Prostate gland (tissue), 2 donors: ENCODE measurements at places on chromosomes 13 and 19. TPM values are rescaled to one million over a fixed set of nuclear protein-coding genes. Genes with fewer than 3 reads are reported as not detected.

GRCh38 chr19:5107432-5108122, 138.7 kb downstream of the KDM4B start:
- H3K27me3 ChIP-seq, result no peaks in the 10 kb centered on the region
- no peak overlapping the region for H3K27ac ChIP-seq
- DNase-seq, result no peak
- H3K4me3 ChIP-seq, result no peak overlapping the region
- peaks cover 14% of the 10 kb centered on the region for H3K4me1 ChIP-seq

DNA sequence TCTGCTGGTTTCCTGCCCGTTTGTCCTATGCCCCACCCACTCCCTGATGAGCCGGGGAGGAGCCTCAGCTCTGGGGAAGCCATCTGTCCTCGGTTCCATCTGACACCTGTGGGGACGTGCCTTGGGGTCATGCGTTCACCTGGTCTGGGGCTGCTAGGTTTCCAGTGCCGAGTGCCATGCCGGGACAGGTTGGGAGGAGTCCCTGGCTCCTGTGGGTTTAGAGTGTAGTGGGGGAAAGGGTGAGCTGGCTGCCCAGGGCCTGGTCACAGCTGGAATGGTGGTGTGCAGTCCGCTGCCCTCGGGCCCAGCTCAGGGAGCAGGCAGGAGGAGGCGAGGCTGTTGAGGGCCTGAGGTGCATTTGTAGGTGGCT, 2.5 kb downstream of the KDM4B start:
- H3K27ac ChIP-seq, result peak overlapping the region; percentile 90
- H3K27me3 ChIP-seq, result no peaks in the 10 kb centered on the region
- peaks cover 22% of the 10 kb centered on the region for H3K4me1 ChIP-seq
- no peaks in the 10 kb centered on the region for H3K36me3 ChIP-seq
- peak overlapping the region; percentile 67 for H3K4me3 ChIP-seq

- no peaks in the 10 kb centered on the region for H3K36me3 ChIP-seq
- peak; percentile 35 for DNase-seq
- H3K4me1 ChIP-seq, result no peaks in the 10 kb centered on the region
- H3K27me3 ChIP-seq, result no peaks in the 10 kb centered on the region
- H3K27ac ChIP-seq, result no peak overlapping the region
Observed at GRCh38 chr13:78978381-78978998, 319.5 kb upstream of the OBI1 start.

- H3K36me3 ChIP-seq, result no peaks in the 10 kb centered on the region
- H3K27me3 ChIP-seq, result no peaks in the 10 kb centered on the region
- H3K4me1 ChIP-seq, result no peaks in the 10 kb centered on the region
- H3K4me3 ChIP-seq, result no peak overlapping the region
Observed at GRCh38 chr13:19074519-19074918, 107.1 kb downstream of the TUBA3C start.

- no peak for DNase-seq
- H3K27me3 ChIP-seq, result no peaks in the 10 kb centered on the region
- H3K4me1 ChIP-seq, result no peaks in the 10 kb centered on the region
- H3K27ac ChIP-seq, result no peak overlapping the region
Observed at GRCh38 chr19:13215572-13216380, 65.6 kb downstream of the IER2 start.

DNA sequence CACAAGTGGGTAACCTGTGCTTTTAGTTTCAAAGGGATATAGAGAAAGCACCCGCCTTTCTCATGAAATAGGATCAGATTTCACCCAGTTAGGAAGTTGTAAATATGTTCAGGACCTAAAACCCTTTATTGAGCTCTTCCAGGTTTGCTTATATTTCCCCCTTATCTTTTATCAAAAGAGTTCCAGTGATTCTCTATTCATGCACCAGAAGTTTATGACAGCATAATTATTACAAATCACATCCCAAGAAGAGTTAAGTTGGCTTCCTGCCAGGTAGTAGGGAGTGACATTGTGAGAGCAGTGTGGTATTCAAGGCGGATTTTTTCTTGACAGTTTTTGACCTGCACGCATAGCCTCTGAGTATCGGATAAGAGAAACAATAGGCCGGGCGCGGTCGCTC, 190.3 kb downstream of the STK24 start:
- no peaks in the 10 kb centered on the region for H3K36me3 ChIP-seq
- H3K27me3 ChIP-seq, result no peaks in the 10 kb centered on the region
- no peak overlapping the region for H3K4me3 ChIP-seq
- no peak overlapping the region for H3K27ac ChIP-seq

DNA sequence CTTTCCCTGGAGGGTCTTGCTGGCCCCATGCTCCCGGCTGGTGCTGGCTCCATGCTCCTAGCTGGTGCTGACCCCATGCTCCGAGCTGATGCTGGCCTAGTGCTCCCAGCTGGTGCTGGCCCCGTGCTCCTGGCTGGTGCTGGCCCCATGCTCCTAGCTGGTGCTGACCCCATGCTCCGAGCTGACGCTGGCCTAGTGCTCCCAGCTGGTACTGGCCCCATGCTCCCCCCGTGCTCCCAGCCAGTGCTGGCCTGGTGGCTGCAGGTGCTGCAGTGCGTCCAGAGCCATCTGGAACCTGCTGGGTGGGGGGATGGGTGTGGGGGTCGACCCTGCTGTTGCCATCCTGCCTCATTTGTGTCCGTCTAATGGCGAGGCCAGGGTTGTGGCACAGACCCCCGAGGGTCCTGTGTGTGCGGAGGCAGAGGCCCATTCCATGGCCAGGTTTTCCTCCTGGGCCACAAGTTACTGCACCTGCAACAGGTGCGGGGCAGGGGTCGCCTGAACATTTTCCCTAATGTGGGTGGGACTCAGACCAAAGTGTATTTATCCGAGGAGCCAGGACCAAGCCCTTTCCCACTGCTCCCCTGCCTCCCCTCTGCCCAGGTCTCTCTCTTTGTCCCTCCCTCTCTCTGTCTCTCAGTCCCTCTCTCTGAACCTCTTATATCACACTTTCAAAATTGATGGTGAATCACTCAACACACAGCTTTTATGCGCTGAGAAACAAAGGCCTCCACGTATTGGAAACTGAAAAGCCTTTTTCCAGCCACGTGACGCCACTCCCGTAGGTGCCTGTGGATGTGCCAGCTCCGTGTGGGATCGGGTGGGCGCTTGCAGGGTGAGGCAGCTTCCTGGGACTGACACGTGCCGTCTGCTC, 45.1 kb downstream of the MCF2L start:
- H3K4me1 ChIP-seq, result peaks cover 22% of the 10 kb centered on the region
- no peaks in the 10 kb centered on the region for H3K27me3 ChIP-seq
- no peaks in the 10 kb centered on the region for H3K36me3 ChIP-seq
- DNase-seq, result no peak
- no peak overlapping the region for H3K4me3 ChIP-seq
- H3K27ac ChIP-seq, result peak overlapping the region; percentile 87

DNA sequence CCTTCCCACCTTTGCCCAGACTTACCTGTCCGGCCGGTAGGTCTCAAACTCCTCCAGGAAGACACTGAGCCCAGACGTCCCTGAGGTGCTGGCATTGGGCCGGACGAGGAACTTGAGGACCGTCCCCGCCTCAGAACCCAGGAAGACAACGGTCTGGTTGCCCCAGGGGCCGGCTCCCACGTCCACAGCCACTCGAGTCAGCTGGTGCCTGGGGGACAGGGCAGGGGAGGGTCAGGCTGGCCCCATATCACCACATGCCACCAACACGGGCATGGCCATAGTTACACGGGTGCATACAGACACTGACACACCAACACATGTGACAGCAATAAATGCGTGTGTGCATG, 8.4 kb upstream of the LRG1 start:
- H3K27me3 ChIP-seq, result no peaks in the 10 kb centered on the region
- no peak for DNase-seq
- no peaks in the 10 kb centered on the region for H3K4me1 ChIP-seq
- no peak overlapping the region for H3K27ac ChIP-seq
- no peak overlapping the region for H3K4me3 ChIP-seq

- no peaks in the 10 kb centered on the region for H3K27me3 ChIP-seq
- H3K36me3 ChIP-seq, result no peaks in the 10 kb centered on the region
- no peak overlapping the region for H3K4me3 ChIP-seq
- no peaks in the 10 kb centered on the region for H3K4me1 ChIP-seq
- DNase-seq, result no peak
Observed at GRCh38 chr13:47239025-47239424, 342.2 kb upstream of the HTR2A start.

- no peak for DNase-seq
- no peaks in the 10 kb centered on the region for H3K4me1 ChIP-seq
- H3K27ac ChIP-seq, result no peak overlapping the region
- no peaks in the 10 kb centered on the region for H3K36me3 ChIP-seq
Observed at GRCh38 chr13:87344176-87344575, 327.0 kb upstream of the SLITRK5 start.

GRCh38 chr19:686589-687297, 8.5 kb downstream of the PRSS57 start:
- no peak overlapping the region for H3K4me3 ChIP-seq
- no peak overlapping the region for H3K27ac ChIP-seq
- H3K4me1 ChIP-seq, result no peaks in the 10 kb centered on the region
- DNase-seq, result no peak
- no peaks in the 10 kb centered on the region for H3K27me3 ChIP-seq
- H3K36me3 ChIP-seq, result no peaks in the 10 kb centered on the region

DNA sequence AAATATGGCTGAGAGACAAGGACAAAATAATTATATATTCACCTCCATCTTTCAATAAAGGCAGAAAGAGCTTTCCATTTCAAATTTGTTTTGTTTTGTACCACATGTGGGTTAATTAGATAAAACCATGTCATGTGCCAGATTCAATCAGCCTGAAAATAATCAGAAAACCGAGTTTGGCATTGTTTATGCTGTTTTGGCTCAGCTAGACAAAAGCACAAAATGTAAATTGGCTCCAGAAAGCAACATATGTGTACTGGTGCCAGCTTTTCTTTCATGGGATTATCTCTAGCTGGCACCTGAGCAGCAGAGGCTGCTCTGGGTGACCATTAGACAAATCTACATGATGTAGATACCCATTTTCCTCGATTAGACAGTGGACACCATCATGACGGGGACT, 9.2 kb upstream of the DNAJC15 start:
- no peaks in the 10 kb centered on the region for H3K27me3 ChIP-seq
- H3K4me3 ChIP-seq, result no peak overlapping the region
- no peaks in the 10 kb centered on the region for H3K36me3 ChIP-seq
- no peak for DNase-seq

DNA sequence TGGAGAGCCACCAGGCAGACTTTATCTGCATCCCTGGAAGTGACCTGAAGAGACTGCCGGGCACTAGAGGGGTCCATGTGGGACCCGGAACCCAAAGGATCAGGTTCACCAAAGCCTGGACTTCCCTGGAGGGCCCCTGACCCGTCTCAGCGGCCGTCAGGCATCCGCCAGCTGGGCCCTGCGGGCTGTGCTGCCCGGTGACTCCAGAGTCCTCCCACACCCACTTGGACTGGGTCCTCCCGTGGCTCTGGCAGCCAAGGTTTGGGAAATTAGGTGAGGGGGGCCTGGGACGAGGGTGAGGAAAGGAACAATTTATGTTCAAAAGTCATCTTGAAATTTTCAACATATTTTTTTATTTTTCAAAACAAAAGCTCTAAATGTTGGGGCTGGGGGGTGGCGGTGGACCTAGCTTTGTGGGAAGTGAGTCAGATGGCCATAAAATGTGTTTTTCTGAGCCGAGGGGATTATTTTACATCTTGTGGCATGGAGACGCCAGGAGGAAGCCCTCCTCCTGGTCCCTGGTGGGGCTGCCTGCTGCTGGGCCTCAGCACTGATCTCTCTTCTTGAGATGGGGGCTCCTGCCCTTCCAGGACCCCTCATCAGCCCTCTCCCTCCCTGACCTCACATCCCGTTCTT, 20.2 kb downstream of the CEBPA start:
- no peak overlapping the region for H3K4me3 ChIP-seq
- no peaks in the 10 kb centered on the region for H3K4me1 ChIP-seq
- DNase-seq, result no peak

DNA sequence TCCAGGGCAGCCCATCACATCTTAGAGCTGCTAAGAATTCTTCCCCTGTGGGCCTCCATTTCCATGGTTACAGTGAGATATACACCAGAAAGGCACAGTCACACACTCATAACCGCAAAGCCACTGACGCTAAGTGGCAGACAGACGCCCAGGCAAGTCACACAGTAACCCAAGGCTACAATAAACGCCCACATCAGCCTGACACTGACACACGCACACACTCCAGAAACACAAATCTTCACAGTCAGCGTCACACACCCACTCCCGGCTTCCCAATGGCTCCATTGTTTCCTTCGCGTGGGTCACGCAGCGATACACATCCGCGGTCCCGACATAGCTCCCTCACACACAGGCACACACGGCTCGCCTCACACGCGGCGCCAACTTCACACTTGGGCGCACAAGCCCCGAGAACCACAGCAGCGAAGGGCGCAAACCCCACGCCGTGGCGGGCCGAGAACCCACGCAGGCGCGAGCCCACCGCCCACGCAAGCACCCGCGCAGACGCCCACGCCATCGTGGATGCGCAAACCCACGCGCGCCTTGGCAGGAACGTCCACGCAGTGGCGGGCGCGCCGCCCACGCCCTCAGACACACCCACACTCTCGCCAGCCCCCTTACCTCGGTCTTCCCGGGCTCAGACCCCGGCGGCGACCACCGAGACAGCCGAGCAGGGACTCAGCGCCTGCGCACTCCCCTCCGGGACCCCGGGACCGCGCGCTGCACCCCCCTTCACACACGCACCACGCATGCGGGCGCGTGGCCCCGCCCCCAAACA, at the start of gene ZNF667:
TSS of gene ZNF667 (minus strand) at position 695 of the 778 bp plus-strand sequence. CDS start 14,975 bp downstream, outside the sequence.
- H3K27me3 ChIP-seq, result no peaks in the 10 kb centered on the region
- no peaks in the 10 kb centered on the region for H3K36me3 ChIP-seq
- DNase-seq, result peak; percentile 6
- peak within 1 kb of the TSS; percentile 46 for H3K4me3 ChIP-seq
- H3K4me1 ChIP-seq, result no peaks in the 10 kb centered on the region

DNA sequence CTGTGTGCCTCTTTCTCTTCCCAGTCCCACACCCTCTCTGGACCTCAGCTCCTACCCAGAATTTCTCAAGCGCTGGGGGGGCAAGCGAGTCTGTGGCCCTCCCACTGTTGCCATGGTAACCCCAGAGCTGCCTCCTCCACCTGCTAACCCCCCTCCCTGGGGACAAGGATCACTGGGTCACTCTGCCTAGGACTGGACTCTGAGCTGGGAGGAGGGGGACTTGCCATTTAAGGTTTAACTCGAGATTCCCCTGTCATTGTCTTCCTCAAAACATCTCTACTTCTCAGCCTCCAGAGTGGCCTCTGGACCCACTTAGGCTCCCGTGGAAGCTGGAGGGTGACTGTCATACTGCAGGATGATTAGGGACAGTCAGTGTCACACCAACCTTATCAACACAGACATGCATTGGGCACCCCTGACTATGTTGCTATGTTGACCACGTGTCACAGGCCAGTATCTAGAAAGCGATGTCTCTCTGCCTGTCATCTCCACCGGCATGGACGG, 2.2 kb downstream of the PALM3 start:
- no peak overlapping the region for H3K27ac ChIP-seq
- no peaks in the 10 kb centered on the region for H3K4me1 ChIP-seq
- DNase-seq, result no peak

FLT3 gene
- 2.4 TPM for total RNA-seq

SIGLEC10 gene
- 7.1 TPM for total RNA-seq

C1QTNF9 gene
- total RNA-seq, result not detected

BEST2 gene
- 0.91 TPM for total RNA-seq

ELF1 gene
- 123 TPM for total RNA-seq

BCAM gene
- total RNA-seq, result 258 TPM

IRF3 gene
- 53.4 TPM for total RNA-seq

PSG2 gene
- not detected for total RNA-seq
